ENCODE measurements at places on chromosomes 7 and 10.

- DNase-seq = no peak
These were observed 48.2 kb upstream of the WDR11 start for GRCh38 chr10:120802935-120803334.

- no peak for DNase-seq
These were observed 1.9 kb upstream of the CYP26A1 start for GRCh38 chr10:93071674-93072224.

GRCh38 chr7:45156516-45157272, 897 bp upstream of the RAMP3 start:
- peak; percentile 6 for DNase-seq

GRCh38 chr10:5528989-5529701, 4.4 kb downstream of the CALML3 start:
- peak; percentile 19 for DNase-seq

- peak; percentile 44 for DNase-seq
These were observed 13.3 kb upstream of the CPXM2 start for GRCh38 chr10:123904834-123905409.

DNA sequence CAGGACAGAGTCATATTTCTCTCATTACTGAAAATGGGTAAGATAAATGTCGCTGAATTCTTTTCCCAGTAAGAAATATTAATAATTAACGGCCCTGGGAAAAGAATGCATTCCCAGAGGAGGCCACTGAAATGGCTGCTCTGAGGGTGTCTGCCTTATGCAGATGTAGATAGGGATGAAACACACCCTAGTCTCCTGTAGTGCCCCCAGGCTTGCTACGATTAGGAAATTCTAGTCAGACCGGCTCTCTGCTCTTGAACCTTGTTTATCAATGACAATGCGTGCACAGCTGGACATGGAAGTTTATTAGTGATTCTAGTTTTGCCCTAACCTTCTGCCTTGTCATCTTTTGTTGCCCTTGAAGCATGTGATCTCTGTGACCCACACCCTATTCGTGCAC, 291.1 kb downstream of the ZNF248 start:
- DNase-seq = no peak

DNA sequence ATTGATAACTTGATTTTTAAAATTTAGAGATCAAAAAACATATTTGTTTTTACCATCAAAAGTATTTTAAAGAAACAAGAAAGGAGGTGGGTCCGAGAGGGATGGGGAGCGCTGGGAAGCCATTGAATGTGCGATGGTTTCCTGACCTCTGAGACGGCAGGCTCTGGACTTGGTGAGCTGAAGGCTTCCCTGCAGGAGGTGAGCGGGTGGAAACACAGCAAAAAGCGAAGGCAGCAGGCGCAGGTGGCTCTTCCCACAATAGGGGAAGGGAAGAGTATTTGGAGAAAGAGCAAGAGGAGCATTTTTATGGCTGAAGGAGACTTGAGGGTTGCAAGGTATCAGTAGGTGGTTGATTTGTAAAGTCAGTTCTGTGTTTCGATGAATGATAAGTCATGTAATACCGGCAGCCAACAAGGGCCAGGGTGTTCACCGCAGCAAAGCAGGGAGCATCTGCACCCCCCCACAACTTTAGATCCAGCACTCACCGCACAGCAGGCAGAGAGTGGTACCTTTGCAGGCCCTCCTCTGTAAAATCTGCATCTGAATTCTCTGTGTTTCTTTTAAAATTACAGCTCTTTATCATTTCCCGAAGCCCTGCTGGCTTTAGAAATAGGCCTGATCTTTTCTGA, 10.5 kb downstream of the C10orf53 start:
- DNase-seq = no peak

Measured in femur (tissue), 1 donor.